Stimulated activated naive CD8-positive, alpha-beta T cell treated with anti-CD3 and anti-CD28 coated beads, Interleukin-15, Interleukin-2, amounts not matched to agents 100 U/mL and 50 U/mL, for 24 hours (primary cell): ENCODE measurements at places on chromosomes 3 and 15.

GRCh38 chr3:183762304-183762703 is 63.1 kb downstream of the MAP6D1 start:
- DNase-seq: no peak

GRCh38 chr3:128706086-128706615 is 19.8 kb upstream of the RAB7A start:
- no peak for DNase-seq

DNA sequence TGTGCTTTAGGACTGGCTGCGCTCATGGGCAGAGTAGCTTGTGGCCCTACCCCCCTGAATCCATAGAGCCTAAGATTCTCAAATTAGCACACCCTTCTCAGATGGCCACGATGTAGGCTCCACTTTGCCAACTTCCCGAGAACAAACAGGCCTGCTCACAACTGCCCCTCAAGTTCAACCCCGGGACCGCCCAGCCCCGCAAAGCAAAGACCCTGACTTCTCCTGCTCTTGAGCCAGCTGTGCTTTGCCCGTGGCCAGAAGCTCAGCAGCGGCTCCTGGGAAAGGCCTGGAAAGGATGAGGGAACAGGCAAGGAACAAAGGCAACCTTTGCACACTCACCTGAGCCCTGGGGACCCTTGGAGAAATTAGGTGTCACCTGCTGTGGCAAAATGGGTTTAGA is 32.0 kb downstream of the CYP11A1 start:
- no peak for DNase-seq

DNA sequence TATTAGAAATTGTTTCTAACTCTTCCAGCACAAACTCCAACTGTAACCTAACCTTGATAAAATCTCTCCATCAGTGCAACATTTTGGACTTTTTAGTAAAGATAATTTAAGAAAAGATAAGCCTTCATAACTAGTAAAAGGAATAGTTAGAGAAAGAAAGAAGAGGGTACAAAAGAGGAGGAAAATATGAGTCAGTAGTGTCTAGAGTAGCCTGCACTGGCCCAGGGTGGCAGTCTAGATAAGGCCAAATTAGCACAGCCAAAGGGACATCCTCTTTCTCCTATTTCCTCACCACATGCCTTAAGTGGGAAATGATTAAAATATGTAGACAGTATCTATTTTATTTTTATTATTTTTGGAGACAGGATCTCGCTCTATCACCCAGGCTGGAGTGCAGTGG is 3.7 kb downstream of the PROS1 start:
- DNase-seq: no peak

GRCh38 chr15:31456354-31457060 is 129.9 kb downstream of the KLF13 start:
- DNase-seq: no peak

GRCh38 chr3:15263926-15264325 is 57.9 kb downstream of the CAPN7 start:
- no peak for DNase-seq

- DNase-seq: no peak
These were observed 208.2 kb upstream of the SGO1 start for GRCh38 chr3:20394243-20394642.

GRCh38 chr15:60121845-60122244 is 117.7 kb downstream of the FOXB1 start:
- no peak for DNase-seq

- DNase-seq: no peak
These were observed 170.3 kb downstream of the NUP210 start for GRCh38 chr3:13249664-13250390.

DNA sequence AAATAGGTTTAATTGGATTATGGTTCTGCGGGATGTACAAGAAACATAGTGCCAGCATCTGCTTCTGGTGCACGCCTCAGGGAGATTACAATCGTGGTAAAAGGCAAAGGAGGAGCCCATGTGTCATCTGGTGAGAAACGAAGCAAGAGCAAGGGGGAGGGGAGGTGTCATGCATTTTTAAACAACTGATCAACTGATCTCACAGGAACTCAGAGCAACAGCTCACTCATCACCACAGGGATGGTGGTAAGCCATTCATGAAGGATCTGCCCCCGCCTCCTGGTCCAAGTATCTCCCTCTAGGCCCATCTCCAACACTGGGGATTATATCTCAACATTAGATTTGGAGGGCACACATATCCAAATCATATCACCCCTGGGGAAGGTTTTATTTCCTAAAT is 42.1 kb upstream of the FGF7 start:
- no peak for DNase-seq

GRCh38 chr15:92028389-92028724 is 174.8 kb downstream of the SLCO3A1 start:
- no peak for DNase-seq

DNA sequence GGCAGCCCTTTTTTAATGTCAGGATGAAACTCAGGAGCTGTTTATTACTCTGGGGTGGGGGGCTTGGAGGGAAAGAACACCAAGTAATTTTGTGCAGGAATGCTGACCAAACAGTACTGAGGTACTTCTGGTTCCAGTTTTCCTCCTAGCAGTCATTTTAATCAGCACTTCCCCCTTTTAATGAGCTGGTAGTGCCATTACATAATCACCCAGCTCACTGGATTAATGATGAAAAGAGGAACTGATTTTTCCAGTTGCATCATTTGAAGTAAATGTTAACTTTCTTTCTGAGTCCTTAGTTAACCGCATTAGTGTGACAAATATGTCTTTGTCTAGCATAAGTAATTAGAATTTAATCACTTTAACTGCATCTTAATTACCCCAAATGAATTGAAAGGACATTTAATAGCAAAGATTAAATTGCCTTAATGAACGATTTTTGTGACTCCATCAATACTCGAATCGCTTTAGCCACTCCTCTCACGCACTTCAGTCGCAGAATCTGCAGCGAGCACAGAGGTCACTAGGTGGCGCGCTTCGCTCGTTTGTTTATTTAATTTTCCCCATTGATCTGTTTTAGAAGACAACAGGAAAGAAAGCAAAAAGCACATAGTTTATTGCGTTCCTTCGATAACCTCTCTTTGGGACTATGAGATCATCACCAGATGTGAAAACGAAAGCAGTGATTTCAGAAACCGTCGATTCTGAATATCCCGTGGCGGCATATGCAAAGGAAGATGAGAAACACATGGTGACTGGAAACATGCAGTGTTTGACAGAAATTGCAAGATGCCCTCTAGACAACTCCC is 9.8 kb downstream of the ONECUT1 start:
- DNase-seq: peak; percentile 69
